ENCODE measurements at places on chromosomes 1 and 21.
A peak's percentile ranks its signal among the peaks of the same experiment; 100 is the strongest.

DNA sequence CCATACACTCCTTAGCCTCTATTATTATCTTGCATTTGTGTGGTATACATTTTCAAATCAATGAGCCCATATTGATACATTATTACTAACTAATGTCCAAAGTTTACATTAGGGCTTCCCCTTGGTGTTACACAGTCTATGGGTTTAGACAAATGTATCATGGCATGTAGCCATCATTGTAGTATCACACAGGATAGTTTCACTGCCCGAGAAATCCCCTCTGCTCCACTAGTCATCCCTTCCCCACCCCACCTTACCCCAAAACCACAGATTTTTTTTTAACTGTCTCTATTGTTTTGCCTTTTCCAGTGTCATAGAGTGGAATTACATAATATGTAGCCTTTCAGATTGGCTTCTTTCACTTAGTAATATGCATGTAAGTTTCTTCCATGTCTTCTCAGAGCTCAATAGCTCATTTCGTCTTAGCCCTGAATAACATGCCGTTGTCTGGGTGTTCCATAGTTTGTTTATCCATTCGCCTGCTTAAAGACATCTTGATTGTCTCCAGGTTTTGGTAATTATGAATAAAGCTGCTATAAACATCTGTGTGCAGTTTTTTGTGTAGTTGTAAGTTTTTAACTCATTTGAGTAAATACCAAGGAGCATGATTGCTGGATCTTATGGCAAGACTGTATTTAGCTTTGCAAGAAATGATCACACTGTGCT is 86.4 kb upstream of the LYST start:
- DNase-seq, result peak; percentile 57

- DNase-seq, result no peak
Measured at GRCh38 chr1:148010527-148010926, 82.3 kb downstream of the GPR89B start.

DNA sequence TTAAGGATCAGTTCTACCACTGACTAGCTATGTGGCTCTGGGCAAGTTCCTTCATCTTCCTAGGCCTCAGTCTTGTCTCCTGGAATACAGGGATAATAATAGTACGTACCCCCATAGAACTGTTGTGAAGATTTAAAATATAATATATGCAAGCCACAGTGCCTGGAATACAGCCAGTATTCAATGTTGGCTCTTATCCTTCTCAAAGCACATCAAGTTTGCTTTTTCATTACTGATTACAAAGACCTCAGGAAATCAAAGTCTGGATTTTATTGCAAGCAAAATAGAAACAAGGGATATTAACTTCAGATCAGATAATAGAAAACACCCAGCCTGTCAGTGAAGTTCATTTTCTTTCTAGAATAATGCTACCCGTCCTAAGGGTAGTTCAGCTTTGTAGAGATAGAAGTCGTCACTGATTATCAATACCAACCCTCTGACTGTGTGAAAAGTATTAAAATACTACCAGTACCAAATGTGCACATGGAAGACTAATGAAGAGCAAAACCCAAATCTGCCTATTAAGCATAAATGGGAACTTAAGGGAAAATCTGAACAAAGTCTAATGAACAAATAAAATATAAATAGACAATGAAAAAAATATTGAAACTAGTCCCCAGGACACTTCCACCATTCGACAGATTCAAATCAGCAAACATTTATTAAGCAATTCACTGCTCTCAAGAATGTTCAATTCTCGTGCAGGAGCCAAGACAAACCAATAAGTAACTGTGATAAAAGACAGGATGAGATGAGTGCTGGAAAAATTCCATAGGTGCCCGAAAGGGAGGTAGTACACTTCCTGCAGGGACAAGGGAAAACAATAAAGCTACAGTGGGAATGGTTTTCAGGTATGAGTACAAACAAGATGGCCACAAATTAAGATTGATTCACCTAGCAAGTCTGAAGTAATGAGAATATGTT is 206.2 kb downstream of the SMYD3 start:
- no peak for DNase-seq

- DNase-seq, result no peak
Measured at GRCh38 chr21:34936371-34936789, 112.7 kb downstream of the RUNX1 start.

GRCh38 chr1:53073868-53074311 is 11.9 kb downstream of the PODN start:
- no peak for DNase-seq

GRCh38 chr1:87024936-87025540 is 110.6 kb downstream of the HS2ST1 start:
- peak; percentile 14 for DNase-seq

DNA sequence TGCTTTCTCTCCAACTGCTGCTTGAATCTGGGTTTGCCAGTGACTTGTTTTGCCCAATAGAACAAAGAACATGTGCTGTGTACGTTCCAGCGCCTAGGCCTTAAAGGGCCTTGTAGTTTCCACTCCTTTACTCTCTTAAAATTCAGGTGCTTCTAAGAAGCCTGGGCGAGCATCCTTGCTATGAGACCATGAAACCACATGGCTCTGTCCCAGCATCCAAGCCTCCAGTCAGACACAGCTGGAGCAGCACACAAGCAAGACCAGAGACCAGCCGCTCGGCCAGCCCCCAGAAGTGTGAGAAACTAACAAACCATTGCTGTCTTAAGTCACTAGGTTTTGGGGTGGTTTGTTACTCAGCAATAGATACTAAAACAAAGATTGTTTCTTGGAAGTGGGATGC is 15.1 kb downstream of the PLEKHO1 start:
- no peak for DNase-seq

GRCh38 chr1:10253755-10254154 is 43.4 kb downstream of the KIF1B start:
- peak; percentile 54 for DNase-seq

GRCh38 chr1:189499736-189500135 is 977.9 kb downstream of the BRINP3 start:
- DNase-seq, result no peak

DNA sequence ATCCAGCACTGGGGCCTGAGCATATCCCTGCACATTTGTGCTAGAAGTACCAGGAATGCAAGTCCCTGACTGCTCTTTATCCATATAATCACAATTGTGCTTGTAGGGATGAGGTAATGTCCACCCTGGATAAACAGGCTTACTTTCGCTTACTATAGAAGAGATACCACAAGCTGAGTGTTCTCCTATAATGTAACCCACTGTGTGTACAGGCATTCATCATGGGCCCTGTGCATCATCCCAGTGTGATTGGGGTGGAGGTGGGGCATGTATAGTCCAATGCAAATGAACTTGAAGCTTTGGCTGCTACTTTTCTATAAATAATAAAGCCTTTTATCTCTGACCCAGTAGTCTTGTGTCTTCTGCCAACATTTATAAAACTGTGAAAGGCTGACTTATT is 69.3 kb downstream of the MAN1A2 start:
- no peak for DNase-seq

GRCh38 chr21:45448810-45449657 is 44.1 kb downstream of the COL18A1 start:
- no peak for DNase-seq
